Fibroblast of skin of right quadriceps (primary cell): ENCODE measurements at places on chromosomes 5 and 9.

GRCh38 chr9:93172666-93173364 lies 11.1 kb upstream of the WNK2 start:
- DNase-seq, result no peak

- DNase-seq, result peak; percentile 63
These were observed 23.1 kb downstream of the TRIM7 start for GRCh38 chr5:181181650-181182565.

DNA sequence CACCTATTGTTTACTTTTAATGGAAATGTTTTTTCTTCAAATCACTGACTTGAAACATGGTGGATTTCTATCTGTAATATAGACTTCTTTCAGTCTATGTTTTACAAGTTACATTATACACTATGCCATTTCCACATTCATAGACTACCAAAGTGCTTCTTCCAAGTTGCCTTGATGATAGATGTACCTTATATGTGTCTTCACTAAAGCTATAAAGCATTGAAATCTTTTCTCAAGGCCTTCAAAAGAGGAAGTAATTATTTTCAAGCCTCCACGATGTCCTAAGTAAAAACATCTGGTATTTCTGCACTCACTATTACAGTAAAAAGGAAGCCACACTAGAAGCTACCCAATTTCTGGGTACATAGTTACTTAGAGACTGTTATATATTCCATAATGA lies 113.3 kb downstream of the FGF10 start:
- DNase-seq, result no peak

- DNase-seq, result no peak
These were observed 1.7 kb downstream of the TLE1 start for GRCh38 chr9:81687521-81688261.

DNA sequence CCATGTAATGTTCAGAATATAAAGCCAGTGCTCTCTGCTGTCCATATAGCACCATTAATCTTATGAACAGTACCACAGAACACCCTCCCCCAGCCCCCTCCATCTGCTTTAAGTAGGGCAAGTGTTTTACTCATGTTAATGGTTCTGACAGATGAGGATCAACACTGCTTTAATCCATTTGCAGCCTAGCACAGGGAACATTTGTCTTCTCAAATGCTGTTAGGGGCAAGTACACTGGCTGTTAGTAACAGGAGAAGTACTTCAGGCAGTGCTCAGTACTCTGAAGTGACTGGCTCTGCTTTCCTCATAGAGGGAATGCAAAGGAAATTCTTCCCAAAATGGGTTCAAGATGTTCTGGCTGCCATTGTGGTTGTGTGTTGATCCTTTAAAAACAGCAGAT lies 202.6 kb downstream of the DCP2 start:
- DNase-seq, result peak; percentile 25

DNA sequence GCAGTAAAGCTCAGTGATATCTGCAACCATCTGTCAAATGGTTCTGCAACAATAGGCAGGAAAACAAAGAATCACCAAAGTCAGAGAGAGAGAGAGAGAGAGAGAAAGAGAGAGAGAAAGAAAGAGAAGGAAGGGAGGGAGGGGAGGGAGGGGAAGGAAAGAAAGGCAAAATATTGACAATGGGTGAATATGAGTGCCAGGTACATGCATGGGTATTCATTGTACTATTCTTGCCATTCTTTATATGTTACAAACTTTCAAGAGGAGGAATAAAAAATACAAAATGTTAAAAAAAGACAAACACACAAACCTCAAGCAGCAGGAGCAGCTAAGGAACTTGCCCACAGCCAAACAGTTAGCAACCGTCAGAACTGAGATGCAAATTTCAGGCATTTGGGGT lies 350.8 kb upstream of the RFX3 start:
- no peak for DNase-seq

- DNase-seq, result peak; percentile 50
These were observed 508.1 kb downstream of the NR2F1-AS1 start for GRCh38 chr5:93072831-93073459.

- DNase-seq, result no peak
These were observed 178.9 kb downstream of the ACER2 start for GRCh38 chr9:19587678-19588077.

- no peak for DNase-seq
These were observed 29.3 kb downstream of the ZNF354C start for GRCh38 chr5:179089502-179089901.

- DNase-seq, result no peak
These were observed 248.6 kb downstream of the PDZD2 start for GRCh38 chr5:31887556-31887955.

DNA sequence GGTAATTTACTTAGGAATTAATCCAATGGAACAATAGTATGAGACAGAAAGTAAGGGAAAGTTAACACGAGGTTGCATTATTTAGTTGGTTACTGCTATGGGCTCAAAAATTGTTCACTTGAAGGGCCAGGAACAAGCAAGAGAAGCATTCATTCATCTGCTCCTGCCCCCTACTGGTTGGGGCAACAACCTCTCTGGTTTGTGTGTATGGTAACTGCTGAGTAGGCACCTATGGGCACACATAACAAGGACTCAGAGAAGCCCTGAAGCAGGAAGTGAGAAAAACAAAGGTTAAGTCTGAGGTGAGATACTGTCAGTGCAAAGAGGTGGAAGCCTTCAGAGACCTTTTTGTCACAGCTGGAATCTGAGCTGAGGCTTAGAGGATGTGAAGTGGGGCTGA lies 34.4 kb upstream of the RANBP6 start:
- no peak for DNase-seq

- peak; percentile 1 for DNase-seq
These were observed 35.8 kb downstream of the VLDLR start for GRCh38 chr9:2657427-2657826.

DNA sequence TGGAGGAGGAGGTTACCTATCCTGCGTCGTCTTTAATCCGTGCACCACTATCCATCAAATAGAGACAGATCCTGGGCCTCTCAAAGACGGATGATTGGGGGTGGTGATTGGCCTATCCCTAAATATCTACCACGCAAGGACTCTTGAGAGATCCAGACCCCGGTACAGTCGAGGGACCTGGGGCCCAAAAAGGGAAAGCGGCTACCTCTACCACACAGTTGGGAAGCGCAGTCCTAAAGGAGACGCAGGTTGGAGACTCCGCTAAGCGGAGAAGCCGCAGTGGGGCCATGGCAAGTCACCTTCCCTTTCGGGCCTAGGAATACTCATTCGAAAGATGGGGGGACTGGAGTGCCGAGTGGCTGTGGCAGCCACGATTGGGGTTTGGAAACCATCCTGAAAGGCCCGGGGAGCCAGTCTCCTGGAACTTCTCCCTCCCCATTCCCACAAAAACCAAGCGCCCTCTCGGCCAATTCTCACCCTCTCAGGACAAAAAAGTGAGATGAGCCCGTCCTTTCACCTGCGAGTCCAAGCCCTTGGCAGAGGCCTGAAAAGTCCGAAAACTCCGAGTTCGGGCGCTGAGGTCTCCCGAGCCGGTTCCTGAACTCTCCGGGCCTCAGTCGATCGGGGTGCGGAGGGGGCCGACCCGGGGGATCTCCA lies 499 bp upstream of the FOXE1 start:
- no peak for DNase-seq

DNA sequence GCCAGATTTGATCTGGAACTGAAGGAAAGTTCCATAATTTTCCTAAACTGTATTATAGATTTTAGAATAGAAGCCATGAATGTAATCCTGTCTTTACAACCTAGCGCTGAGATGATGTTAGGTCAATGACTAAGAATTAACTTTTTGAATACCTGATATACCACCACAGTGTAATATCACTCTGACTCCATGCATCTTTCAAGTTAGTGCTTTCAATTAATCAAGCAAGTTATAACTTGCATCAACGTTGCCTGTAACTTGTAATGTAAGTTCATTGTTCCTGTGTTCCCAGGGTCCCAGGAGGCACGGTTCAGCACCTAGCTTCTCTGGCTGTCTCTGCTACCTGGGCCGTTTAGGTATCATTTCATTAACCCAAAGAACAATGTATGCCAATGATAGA lies 139.3 kb downstream of the CSNK1G3 start:
- no peak for DNase-seq

GRCh38 chr9:72843520-72844439 lies 109.1 kb downstream of the ALDH1A1 start:
- DNase-seq, result no peak

GRCh38 chr9:133499892-133500270 lies 21.0 kb upstream of the SLC2A6 start:
- DNase-seq, result no peak

DNA sequence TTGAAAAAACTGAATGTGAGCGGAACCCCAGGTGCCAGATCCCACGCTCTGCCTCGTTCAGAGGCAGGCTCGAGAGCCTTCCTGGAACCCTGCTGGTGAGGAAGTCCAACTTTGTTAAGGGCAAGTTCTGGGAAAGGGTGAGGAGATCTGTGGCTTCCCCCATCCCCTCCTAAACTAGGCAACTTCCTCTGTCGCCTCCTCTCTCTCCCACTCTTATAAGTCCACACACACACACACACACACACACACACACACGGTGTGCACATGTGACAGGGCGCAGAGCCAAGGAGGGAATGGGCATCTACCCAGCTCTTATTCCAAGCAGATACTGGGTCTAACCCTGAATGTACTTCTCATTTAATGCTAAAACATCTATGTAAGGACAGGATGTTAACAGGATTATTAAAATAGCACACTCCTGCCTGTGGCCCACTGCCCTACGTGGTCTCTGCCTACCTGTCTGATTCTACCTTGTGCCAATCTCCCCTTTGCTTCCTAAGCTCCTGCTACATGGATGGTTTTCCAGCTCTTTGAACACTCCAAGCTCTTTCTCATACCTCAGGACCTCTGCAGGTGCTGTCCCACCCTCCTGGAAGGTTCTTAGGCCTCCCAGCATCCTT lies 72.4 kb upstream of the FBXW11 start:
- DNase-seq, result peak; percentile 29

GRCh38 chr5:154541553-154541952 lies 63.5 kb upstream of the HAND1 start:
- no peak for DNase-seq

GRCh38 chr9:116422119-116422979 lies 264.8 kb upstream of the TRIM32 start:
- no peak for DNase-seq

- no peak for DNase-seq
These were observed 57.6 kb downstream of the MAMDC2 start for GRCh38 chr9:70101265-70101664.

DNA sequence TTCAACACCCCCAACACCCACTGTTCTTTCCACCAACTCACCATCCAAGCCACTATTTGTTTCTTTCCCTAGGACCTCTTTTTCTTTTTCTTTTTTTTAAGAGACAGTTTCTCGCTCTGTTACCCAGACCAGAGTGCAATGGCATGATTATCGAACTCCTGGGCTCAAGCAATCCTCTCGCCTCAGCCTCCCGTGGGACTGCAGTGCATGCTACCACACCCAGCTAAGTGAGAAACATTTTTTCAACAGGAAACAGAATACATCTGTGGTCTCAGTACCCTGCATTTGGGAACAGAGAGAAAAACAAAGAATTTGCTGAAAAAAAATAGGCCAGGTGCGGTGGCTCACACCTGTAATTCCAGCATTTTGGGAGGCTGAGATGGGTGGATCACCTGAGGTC lies 24.6 kb downstream of the B4GALT1 start:
- DNase-seq, result no peak

- DNase-seq, result no peak
These were observed 38.0 kb downstream of the VAV2 start for GRCh38 chr9:133953976-133954709.

- DNase-seq, result no peak
These were observed 16.8 kb upstream of the SLC9A3 start for GRCh38 chr5:540906-541538.

GRCh38 chr5:4196744-4197143 lies 601.1 kb downstream of the IRX1 start:
- no peak for DNase-seq

DNA sequence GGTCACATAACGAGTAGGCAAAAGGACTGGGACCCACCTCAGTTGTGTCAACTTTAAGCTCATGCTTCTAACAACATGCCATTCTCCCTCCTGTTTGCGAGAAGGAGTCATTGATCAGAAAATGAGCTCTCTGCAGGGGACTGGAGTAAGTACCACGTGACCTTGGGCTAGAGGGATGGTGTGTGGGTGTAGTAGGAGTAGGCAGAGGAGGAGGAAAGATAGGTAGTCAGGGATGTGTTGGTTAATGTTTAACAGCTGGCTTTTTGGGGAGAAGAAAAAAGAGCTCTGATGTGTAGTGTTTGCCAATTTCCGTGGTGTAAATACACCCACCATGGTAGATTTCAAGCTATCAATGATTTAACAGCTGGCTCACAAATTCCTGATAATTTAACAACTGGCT lies 160.3 kb upstream of the TBC1D2 start:
- DNase-seq, result no peak

GRCh38 chr5:98535901-98536300 lies 237.6 kb upstream of the RGMB start:
- DNase-seq, result no peak

DNA sequence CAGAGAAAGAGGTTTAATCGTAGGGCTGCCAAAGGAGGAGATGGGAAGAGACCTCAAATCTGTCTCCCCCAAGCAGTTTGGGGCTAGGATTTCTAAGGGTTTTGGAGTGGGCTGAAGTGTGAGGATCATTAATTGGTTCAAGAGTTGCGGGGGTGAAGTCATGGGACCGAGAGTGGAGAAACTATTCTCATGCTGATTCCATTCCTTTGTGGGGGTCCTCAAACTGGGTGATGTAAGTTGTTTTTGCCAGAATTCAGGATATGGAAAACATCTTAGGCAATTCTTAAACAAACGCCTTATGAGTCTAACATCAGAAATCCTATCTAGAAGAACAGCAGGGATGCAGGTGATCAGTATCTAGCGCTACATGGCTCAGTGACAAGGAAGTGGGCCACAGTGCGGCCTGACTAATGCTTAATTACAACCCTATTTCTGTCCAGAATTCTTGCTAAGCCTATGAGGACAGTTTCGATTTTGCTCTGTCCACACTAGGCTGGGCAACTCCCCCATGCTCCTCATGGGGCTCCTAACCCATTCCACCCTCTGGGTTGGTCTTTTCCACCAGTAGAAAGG lies 27.7 kb upstream of the TRIO start:
- no peak for DNase-seq

GRCh38 chr9:93437996-93438395 lies 13.5 kb upstream of the FAM120A start:
- no peak for DNase-seq
